Cardiac septum (tissue), 1 donor: ENCODE measurements at places on chromosomes 7 and 10.

DNA sequence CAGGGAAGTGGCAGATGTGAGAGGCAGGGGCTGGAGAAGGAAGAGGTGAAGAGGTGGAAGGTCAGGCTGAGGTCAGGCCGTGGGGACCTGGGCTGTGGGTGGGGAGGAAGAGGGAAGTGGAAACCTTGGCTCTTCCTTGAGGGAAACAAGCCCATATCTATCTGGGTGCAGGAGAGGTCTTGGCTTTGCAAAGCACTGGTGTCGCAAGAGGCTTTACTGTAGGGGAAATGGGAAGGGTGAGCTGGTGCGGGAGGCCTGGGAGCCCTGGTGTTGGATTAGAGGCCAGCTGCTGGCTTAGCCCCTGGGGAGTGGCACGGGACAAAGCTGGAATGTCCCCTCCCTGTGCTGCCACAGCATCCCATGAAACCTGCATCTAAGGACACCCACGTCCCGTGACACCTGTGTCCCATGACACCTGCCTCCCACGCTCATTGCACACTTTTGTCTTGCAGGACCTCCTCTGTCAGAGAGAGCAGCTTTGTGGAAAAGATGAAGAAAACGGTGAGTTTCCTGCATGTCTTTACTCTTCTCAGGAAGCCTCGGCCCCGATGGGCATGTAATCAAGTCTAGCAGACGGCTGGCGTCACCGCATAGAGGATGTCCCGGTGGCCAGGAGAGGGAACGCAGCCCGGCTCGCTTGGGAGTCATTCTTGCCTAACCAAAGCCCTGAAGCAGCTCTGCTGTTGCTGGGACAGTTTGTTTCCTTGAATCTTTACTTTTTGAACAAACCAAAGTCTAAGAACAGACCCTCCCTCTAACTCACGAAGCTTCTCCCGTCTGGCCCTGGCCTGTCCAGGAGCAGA lies 22.2 kb downstream of the TMEM120A start:
- DNase-seq = no peak

- no peak for DNase-seq
Observed at GRCh38 chr7:137590071-137590755, 246.7 kb upstream of the PTN start.

DNA sequence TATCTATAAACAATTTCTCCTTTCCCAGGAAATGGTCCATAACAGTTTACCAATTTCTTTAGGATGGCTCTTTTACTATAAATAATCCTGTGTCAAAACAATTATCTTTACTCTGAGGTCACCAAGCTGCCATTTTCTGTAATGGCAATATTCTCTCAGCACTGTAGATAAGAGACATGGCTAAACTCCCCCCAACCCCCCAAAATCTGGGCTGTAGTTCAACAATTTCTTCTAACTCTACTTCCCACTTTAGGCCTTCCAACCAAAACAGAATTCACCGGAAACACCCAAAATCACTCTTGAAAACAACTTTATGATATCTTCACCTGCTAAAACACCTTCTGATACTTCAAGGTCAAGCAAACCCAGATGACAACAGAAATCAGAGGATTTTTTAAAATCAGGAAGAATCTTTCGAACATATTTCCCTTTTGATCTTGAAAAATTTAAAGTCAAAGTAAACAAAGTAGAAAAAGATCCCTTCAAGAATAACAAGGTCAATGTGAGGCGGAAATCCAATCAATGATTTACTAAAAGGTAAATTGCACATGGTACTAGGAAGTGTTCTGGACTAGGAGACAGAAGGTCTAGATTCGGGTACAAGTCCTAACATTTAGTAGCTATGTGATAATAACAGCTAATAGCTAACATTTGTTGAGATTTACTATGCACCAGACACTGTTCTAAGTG lies 176.8 kb downstream of the CPEB3 start:
- DNase-seq = no peak

GRCh38 chr7:53326634-53327033 lies 291.2 kb downstream of the POM121L12 start:
- no peak for DNase-seq

GRCh38 chr10:23614483-23614882 lies 175.6 kb downstream of the OTUD1 start:
- no peak for DNase-seq

- DNase-seq = peak; percentile 72
Observed at GRCh38 chr10:132192076-132192975, 5.6 kb downstream of the DPYSL4 start.

DNA sequence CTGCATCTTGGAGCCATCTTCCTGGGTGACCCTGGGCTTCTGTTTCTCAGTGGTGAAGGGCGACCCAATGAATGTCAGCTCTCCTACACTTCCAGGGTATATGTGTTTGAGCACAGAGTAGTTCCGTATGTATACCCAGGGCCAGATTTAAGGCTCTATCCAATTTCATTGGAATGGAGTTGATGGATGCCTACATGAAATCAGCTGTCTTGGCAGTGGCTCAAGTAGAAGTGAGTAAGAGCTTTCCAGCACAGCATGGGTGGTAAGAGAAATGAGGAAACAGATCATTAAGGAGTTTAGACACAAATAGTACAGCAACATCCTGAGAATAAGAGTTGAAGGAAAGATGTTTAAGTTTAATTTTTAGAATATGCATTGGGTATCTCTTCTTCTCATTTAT lies 433.0 kb downstream of the PAXIP1 start:
- no peak for DNase-seq

DNA sequence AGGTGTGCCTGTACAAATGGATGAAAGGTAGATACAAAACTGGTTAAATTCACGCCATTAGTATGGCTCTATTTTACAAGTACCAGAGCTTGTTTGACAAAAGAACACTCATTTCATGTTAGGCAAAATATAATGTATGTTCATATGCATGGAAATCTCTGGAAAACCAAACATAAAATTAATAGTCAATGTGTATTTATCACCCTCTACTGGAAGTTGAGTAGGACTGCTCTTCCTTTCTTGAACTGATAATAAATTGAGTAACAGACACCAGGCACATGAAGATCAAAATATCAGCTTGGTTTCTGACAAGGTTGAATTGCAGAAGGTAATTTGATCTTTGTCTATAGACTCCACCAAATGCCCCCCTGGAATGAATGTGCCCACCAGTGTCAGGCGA lies 19.8 kb upstream of the AKR1B1 start:
- no peak for DNase-seq
